ENCODE measurements at places on chromosomes 1 and 21.

GRCh38 chr1:206457408-206458120 is 12.7 kb upstream of the IKBKE start:
- DNase-seq: no peak

DNA sequence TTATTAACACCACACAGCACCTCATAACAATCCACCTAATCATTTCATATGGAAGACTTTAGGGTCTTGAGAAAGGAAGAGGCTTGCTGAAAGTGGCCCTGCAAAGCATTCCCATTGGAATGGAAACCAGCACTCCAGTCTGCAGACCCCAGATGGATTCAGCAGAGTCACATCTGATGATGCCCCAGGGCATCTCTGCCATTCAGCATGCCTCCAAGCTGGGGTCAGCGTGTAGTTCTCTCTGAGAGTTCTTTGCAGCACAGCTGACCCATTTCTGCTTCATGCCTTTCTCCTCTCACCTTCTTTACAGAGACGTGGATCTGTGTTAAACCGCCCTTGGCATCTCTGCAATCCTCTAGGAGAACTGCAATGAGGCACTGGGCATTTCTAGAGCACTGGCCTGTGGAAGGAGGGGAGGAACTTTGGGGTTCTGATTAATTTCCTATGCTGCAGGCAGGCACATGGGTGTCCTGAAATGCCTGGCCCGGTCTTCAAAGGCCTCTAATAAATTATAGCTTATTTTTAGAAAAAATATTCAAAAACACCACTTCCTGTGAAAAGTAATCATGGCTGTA is 2.6 kb upstream of the LUZP1 start:
- DNase-seq: no peak

- DNase-seq: no peak
These were observed 65.9 kb downstream of the PIK3CD start for GRCh38 chr1:9717193-9718005.

- DNase-seq: no peak
These were observed 19.7 kb upstream of the RGS7 start for GRCh38 chr1:241376701-241377100.

DNA sequence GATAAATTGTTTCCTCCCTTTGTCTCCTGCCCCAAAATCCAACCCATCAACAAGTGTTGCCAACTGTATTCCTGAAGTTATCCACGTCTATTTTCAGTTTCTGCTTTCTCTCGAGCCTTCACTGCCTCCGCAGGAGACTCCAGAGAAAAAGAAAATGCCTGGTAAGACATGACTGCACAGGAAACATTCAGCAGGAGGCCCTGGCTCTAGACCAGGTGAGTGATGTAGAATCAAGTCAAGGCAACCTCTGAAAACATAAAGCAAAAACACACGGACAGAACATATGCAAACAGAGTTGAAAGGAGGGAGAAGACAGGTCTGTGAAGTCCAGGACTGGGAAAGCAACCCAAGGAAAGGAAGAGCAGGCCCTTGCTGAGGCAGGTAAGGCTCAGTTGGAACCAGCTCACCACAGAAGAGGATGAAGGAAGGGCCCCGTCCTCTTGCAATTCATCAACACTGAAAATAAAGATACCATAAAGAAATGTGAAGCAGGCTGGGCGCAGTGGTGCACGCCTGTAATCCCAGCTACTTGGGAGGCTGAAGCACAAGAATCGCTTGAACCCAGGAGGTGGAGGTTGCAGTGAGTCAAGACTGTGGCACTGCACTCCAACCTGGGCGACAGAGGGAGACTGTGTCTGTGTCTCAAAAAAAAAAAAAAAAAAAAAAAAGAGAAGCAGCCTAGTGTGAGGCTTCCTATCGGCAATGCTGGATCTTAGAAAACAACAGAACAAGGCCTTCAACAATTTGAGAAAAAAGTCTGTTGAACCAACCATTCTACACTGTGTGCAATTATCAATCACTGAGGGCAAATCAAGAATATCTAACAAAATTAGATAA is 8.8 kb downstream of the NOL9 start:
- DNase-seq: no peak

DNA sequence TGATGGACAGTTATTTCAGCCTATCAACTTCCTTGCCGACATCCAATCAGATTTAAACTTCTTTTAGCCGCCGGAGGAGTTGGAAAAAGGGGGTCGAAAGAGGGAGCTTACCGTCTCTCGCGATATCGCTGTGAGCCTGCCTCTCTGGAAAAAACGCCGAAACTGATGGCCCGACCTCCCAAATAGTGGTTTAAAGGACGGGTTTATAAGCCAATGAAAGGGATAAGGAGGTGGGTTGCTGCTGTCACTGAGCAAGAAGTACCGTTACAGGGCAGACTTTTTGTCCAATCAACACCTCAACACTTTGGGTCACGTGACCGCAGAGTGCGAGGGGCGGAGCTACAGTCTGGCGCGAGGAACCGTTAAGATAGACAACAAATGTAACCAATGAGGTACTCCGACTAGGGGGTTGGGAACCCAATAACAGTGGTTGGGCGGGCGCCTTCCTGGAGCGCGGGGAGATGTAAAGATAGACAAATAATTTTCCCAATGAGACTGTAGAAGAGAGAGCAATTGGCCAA is at the start of gene RBM15:
Gene RBM15 (plus strand): TSS at position 492 of the 521 bp plus-strand sequence. CDS start 29 bp downstream, at position 521.
- DNase-seq: peak; percentile 92

DNA sequence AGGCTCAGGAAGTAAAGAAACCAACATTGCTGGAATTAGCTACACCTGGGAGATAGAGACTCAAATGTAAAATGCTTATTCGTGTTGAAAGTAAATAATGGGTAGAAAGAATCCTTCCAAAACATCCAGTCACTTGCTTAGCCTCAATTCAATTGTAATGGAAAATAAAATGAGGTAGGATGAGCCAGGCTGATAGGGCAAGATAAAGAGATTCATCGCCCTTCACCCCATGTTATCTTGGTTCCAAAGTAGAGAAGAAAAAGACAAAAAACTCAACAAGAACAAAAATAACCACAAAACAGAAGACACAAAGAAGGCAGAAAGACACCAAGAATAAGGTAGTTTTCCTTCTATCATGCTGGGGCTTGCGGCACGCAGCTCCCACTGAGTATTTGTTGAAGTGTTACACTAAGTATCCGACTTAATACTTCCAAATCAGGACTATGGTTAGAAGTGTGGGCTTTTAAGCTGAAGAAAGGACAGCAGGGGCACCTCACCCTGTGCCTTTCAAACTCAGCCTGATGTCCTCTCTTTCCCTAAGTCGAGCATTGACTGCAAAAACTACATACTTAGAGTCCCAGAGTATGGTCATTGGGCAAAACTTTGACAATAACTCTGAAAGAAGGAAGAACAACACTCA is 202.1 kb downstream of the VAV3 start:
- DNase-seq: no peak

Data from GOT3 (cell line).